NCI-H187 treated with DMSO at 0.1 percent for 48 hours (cell line): ENCODE measurements at places on chromosomes 3 and 15.

DNA sequence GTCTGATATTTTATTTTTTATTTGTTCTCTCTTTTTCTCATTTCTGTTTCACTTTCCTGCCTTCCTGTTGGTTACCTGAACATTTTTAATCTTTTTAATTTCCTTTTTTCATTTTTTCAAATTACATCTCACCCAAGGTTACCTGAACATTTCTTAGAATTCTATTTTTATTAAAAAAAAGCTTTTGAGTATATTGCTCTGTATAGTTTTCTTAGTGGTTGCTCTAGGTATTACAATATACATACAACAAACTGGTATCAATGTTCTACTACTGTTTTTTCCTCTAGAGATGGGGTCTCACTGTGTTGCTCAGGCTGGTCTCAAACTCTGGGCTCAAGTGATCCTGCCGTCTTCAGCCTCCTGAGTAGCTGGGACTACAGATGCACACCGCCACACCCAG, 79.4 kb downstream of the DHX30 start:
- no peak for DNase-seq

DNA sequence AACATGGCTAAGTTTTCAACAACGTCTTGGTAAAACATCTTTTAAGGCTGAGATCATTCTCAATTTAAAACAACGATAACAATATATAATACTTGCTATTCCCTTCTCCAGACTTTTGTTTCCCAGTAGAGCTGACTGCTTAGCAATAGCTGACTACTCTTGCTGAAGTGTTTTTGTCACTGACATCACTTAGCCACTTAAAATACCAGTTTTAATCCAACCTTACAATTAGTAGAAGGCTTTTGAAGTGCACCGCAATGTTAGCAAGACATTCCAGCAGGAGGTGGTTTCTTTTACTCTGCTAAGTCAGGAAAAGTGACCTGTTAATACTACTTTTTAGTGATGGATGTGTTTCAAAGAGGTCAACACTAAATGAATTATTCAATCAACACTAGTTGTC, 28.7 kb upstream of the GBE1 start:
- no peak for DNase-seq

DNA sequence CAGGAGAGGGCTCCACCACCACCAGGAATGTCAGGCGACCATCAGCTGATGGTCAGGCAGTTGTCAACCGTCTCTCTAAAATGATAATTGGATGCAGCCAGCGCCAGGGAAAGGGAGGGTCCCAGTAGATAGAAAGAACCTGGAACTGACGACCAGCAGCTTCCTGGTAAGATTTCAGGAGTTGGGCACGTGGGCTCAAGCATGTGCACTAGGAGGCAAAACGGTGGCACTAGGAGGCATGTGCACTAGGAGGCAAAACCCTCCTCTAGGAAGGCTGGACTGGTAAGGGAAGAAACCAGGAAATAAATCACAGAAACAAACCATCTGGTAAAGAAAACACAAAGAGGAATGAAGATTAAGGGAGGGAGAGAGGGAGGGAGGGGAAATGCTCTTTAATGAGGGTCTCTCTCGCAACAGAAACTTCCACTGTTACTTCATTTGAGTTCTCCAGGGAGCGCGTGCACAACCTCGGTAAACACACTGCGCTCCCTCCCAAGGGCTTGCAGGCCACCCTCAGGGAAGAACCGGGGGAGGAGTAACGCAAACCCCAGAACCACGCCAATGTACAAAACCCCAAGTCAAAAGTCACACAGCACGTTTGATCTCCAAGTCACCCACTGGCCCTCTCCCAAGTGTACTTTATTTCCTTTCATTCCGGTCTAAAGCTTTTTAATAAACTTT, 116.7 kb downstream of the XXYLT1 start:
- DNase-seq: no peak

DNA sequence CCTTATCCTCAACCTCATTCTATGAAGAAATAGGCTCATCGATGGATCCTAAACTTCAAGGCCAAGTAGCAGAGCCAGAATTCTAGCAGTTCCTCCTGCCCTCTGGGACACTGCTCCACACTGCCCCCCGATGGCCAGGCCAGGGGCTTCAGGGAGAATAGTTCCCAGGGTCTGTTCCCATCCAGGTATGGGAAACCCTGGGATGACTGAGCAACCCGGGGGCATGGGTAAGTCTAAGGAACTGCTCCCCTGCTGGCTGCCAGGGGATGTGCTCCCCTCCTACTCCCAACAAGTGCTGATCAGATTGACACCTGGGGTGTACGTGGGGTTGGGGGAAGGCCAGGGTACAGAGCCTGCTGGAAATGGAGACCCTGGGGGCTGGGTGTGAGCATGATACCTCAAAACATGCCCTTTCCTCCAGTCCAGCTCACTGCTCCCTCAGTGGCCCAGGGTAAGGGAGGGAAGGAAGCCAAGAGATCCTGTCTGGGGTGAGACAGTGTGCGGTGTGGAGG, 7.6 kb downstream of the ULK3 start:
- no peak for DNase-seq

DNA sequence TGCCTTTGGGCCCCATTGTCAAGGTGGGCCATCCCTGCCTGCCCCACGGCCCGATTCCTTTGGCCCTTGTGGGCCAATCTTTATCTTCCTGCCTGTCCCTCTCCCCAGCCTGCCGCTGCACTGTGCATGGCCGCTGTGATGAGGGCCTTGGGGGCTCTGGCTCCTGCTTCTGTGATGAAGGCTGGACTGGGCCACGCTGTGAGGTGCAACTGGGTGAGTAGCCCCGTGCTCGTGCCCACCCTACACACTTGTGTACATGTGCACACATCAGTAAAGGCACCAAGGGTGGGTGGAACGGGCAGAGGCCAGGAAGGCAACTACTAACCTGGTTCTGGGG, 12.2 kb downstream of the NT5DC2 start:
- no peak for DNase-seq

- no peak for DNase-seq
Measured at GRCh38 chr3:31729573-31729972, 196.8 kb downstream of the STT3B start.

DNA sequence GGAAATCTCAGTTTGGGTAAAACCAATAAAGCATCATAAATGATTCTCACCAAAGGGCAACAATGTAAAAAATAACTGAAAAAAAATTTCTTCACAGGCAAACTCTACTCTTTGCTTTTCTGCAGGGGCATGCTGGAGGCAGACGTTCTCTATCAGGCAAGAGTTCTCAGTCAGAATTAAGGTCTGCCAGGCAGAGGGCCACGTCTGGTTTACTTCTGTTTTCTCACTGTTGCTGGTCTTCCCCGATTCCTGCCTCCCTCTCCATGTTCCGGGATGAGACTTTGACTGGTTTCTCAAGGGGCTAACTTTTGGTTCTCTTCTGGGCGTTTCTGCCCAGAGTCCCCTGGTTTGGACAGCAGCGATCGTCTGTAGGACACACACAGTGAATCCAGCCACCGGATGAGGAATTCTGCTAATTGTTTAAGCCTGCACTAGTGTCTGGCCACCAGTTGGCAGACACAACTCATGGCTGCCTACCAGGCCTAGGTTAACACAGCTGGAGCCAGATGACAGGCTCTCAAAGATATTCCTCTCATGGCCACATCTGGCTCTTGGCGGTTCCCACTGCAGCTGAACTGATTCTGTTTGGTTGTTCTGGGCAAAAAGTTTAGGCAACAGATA, 273.1 kb downstream of the FOXP1 start:
- DNase-seq: no peak

- DNase-seq: no peak
Measured at GRCh38 chr3:125381743-125382142, 6.6 kb upstream of the ZNF148 start.

GRCh38 chr15:98330692-98331435, 317.5 kb upstream of the IGF1R start:
- no peak for DNase-seq

GRCh38 chr15:89125088-89125826, 37.0 kb downstream of the ABHD2 start:
- no peak for DNase-seq
